ENCODE measurements at places on chromosomes 6 and 20.
A peak's percentile ranks its signal among the peaks of the same experiment; 100 is the strongest.

DNA sequence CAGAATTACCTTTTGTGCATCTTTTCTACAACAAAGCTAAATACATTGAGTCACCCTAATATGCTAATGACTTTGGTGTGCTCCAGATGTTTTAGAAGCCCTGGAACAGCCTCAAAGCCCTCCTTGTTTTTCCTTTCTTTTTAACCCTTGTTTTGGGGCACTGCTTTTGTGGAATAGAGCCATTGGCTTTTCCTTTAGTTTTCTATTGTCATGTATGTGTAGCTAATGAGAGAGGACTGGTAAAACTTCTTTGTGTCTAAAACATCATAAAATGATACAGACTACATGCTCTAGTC is 158.8 kb downstream of the JARID2 start:
- DNase-seq = no peak

DNA sequence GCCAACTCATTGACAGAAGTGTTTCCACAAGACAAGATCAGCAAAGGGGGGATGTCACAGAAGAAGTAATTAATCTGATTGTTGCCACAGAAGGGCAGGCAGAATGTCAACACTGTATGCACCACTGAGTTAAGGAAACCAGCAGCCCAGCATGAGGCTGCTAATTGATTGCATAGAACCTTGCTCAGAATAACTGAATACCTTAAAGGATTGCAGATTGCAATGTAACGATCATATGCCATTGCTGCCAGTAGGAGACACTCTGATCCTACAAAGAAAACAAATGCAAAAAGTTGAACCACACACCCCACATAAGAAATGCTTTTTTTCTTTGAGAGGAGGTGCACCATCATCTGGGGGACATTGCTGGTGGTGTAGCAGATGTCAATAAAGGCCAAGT is 13.1 kb downstream of the OR5V1 start:
- no peak for DNase-seq

GRCh38 chr20:46580613-46581205 is 30.3 kb upstream of the OCSTAMP start:
- DNase-seq = no peak

DNA sequence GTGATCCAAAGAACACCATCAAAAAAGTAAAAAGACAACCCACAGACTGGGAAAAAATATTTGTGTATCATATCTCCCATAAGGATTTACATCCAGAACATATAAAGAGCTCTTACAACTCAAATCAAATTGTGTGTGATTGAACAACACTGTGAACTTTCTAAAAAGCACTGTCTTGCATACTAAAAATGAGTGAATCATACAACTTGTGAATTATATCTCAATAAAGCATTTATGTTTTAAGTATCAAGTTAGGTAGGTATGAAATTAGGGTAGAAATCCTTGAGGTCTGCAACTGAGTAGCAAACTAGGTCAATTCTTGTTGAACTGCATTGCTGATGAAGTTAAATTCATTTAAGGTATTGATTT is 14.1 kb downstream of the SAMHD1 start:
- no peak for DNase-seq

- DNase-seq = no peak
Observed at GRCh38 chr20:10551732-10552724, 116.9 kb downstream of the SLX4IP start.

DNA sequence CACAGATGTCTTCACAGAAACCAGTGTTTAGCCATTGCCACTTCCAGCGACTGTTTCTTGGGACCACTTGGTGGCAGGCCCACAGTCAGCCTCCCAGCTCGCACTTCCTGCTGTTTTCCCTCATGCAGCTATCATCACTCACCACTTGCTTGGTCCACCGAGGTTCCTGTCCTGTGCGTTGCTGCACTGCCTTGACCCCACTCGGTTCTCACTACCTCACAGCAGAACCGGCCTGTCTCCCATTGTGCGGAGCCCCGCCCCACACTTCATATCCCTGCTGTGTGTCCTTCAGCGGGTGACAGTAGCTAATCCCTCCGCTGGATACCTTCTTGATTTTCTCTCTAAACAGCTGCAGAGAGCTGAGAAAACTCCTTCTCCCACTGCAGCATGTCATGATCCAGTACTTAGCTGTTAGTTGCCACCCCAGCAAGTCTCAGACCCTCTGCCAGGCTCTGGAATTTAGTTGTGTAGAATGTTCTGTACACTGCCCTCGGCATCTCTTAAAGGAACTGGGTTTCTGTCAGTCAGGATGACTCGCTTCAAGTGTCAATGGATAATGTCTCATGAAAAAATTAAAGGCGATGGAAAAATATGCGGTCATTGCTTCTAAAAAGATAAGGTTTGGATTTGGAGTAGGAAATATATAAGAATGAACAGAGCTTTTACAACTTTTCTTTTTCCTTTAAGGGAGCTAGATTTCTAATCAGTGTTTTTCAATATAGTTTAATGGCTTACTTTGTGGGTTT is 208.0 kb downstream of the FARS2 start:
- DNase-seq = no peak

DNA sequence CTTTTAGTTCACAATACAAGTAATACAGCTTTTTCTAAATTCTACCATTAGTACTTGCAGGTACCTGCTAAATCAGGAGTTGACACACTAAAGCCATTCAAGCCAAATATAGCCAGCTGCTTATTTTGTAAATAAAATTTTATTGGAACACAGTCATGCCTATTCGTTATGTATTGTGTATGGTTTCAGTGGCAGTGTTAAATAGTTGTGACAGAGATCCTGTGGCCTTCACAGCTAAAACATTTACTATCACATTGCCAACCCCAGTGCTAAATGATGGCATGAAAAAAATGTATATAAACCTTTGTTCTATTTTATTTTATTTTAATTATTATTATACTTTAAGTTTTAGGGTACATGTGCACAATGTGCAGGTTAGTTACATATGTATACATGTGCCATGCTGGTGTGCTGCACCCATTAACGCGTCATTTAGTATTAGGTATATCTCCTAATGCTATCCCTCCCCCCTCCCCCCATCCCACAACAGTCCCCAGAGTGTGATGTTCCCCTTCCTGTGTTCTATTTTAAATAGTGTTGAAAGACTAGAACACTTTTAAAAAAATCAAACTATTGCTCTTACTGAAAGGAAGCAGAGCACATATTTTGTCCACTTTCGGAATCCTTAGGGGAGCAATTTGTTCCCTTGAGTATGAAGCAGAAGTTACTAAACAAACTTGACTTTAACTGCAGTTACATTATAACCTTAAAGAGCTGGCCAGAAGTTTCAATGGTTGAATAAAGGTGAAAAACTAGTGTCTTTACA is 115.7 kb downstream of the PRIM2 start:
- DNase-seq = no peak

DNA sequence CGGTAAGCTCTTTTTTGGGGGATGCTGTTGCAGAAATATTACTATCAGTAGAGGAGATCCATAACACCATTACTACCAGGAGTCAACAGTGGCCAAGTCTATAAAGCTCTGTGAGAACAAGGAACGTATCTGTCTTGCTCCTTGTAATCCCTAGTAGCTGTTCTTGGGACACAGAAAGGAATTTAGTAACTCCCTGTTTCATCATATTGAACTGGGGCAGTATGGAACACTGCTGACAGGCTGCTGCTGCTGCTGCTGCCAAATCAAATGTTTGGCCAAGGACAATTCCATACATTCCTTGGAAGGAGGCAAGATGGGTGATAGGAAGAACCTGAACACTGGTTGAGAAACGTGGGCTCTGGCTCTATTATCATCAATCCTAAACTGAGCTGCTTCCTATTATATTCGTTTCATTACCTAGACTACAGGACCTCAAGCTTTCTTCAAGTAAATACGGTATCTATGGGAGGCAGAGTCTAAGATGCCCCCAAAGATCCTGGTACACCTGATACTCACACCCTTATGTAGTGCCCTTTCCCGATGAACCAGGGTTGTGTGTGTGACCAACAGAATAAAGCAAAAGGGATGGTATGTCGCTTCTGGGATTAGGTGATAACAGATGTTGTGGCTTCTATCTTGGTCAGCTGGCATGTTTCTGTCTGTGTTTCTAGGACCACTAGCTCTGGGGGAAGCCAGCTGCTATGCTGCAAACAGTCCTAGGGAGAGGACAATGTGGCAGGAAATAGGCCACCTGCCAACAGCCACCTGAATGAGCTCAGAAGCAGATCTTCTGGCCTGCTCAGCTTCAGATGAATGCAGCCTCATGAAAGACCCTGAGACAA is 39.5 kb downstream of the ELOVL5 start:
- peak; percentile 24 for DNase-seq

DNA sequence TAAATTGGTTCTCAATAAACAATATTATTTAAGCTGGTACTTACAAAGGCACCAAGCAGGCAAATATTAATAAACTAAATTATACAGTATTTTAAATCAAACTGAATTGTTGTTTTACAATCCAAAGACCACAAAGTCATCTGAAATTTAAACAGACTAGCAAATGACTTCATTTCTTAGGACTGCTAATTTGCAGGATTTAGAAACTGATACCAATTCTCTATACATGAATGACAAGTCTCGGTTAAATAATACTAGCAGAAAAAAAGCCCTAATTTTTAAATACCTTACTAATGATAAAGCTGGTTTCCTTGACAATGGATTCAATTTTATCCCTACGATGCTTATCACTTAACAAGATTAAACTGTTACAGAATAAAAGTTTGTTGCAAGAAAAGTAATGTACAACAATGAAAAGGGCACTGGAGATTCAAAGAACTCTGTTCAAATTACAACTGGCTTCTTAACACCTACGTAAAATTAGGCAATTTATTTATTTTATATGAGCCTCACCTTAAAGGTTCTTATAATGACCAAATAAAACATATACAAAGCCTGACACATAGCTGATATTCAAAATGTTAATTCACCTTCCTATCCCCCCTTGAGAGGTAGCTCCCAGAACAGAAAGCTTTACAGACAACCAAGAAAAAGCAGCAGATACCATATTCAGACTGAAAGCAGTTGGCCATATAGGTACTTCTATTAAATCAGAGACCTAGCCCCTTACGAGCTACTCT is 33.1 kb downstream of the HBS1L start:
- no peak for DNase-seq

DNA sequence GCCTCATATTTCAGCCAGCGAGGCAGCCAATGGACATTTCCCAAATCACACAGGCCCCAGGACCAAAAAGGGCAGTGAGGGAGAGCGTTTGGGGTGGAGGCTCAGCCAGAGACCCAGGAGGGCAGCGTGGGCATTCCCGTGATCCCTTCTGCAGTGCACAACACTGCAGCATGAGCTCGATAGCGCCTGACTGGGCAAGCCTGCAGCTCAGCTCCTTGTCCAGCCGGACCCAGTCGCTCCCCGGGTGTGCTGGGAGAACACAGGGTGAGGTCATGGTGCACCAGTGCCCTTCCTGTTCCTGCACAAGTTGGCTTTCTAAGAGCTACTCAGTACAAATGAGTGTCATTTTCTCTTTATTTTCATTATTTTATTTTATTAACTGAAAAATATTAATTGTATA is 5.9 kb downstream of the TTLL2 start:
- DNase-seq = no peak

DNA sequence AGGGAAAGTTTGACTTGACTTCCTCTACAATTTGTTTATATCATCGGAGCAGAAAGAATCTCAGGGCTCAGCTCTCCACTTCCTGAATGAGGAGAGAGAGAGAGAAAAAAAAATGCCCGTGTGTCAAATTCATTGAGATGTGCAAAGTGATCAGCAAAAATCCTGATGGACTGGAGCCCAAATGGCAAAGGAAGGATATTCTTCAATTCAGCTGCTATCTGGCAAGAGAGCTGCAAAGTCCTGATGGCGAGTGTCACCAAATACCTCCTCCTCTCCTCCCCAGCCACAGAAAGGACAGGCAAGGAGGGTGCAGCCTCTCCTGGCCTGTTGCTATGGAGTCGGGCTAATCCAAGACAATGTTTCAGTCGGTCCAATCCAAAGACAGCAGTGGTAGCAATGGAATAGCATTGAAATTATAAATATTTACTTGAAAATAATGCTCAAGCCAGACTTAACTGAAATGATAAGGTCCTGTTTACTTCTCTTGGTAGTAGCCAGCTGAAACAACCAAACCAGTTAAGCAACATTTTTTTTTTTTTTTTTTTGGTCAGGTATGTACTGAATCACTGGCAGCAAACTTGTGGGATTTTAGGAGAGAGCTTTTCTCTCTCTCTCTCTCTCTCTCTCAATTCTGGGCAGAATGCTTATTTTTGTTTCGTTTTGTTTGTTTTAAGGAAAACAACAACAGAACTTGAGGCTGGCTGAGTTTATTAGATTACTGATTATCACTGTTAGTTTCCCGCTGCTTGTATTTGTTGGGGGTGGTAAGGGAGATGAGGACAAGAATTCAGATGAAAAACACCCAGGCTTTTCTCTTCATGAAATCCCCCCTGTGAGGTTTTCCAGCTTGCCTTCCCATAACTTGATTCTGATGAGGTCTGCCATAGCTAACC is 204.2 kb downstream of the BCAS1 start:
- DNase-seq = peak; percentile 95

- no peak for DNase-seq
Observed at GRCh38 chr20:38112261-38112929, 52.7 kb downstream of the TGM2 start.

GRCh38 chr6:144415835-144416237 is 130.7 kb downstream of the UTRN start:
- DNase-seq = no peak

DNA sequence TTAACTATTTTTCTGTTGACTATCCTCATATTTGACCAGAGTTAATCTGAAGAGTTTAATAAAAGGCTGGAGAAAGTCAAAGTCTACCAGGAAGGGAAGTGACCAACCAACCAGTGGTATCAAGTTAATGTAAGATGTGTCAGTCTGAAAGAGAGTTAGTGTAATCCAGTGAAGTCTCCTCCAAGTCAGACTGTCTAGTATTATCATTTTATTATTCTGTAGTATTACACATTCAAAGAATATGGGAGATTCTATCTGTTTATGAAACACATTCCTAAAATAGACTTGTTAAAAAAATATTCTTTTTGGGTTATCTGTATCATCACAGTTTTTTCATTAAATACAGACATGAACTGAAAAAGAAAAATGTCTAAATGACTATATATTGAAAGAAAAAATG is 194.4 kb downstream of the BTBD9 start:
- DNase-seq = no peak

DNA sequence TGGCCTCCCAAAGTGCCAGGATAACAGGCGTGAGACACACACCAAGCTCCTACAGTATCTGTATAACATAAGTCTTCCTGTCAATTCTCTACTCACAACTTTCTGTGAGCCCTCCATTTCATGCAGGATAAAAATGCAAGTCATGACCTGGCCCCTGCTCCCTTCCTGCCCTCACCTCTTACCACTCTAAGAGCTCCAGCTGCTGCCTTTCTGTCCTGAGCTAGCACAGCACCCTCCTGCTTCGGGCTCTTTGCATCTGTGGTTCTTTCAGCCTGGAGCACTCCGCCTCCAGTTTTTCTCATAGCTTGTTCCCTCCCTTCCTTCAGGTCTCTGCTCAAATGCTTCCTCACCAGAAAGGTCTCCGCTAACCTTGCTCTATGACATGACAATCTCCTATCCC is 23.7 kb upstream of the TRPC4AP start:
- no peak for DNase-seq

DNA sequence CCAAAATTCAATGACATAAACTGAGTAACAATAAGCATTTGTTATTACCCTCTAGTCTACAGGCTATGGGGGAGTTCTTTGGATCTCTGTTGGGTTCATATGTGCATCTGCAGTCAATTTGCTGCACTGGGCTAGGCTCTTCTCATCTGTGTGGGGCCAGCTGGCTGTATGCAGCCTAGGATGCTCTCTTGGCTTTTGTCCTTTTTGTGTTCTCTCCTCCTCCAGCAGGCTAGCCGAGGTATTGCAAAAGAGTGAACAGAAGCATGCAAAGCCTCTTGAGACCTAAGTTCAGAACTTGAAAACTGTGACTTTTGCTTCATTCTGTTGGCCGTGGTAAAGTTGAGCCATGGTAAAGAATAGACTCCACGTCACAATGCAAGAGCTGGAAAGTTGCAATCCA is 62.8 kb upstream of the FOXO3 start:
- peak; percentile 49 for DNase-seq

GRCh38 chr20:15597306-15597705 is 975.9 kb downstream of the KIF16B start:
- DNase-seq = peak; percentile 14

All from Caco-2 (cell line).